ENCODE measurements at places on chromosomes 6 and 20. TPM values are rescaled to one million over a fixed set of nuclear protein-coding genes. Genes with fewer than 3 reads are reported as not detected.
A peak's percentile ranks its signal among the peaks of the same experiment; 100 is the strongest.

- DNase-seq: peak; percentile 89
- no peak overlapping the region for H3K4me3 ChIP-seq
- H3K36me3 ChIP-seq: no peaks in the 10 kb centered on the region
- peaks cover 14% of the 10 kb centered on the region for H3K4me1 ChIP-seq
- no peaks in the 10 kb centered on the region for H3K27me3 ChIP-seq
These were observed 93.4 kb downstream of the SLC22A23 start for GRCh38 chr6:3363296-3364025.

Gene CRISP3
- total RNA-seq: 2.5 TPM

DNA sequence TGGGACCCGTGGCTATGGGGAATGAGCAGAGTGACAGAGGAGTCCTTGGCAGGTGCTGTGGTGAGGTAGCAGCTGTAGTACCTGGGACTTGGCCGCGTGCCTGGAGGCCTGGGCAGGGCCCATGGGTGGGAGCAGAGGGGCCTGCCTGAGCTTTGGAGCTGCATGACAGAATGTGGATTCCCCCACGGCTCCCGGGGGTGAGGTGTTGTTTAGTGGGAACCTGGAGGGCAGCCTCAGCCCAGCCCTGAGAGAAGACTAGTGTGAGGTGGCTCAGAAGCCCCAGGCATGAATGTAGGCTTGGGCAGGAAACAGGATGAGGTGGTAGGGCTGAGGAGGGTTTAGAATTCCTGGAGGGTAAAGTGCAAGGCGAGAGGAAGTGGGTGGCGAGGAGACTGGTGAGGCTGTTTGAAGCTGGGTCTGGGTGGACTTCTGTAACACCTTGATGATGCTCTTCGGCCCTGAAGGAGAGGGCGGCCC lies 86.5 kb upstream of the SCP2D1 start:
- no peak for DNase-seq
- no peaks in the 10 kb centered on the region for H3K27me3 ChIP-seq
- H3K4me1 ChIP-seq: no peaks in the 10 kb centered on the region
- no peak overlapping the region for H3K27ac ChIP-seq

- H3K27ac ChIP-seq: no peak overlapping the region
- H3K36me3 ChIP-seq: no peaks in the 10 kb centered on the region
- no peaks in the 10 kb centered on the region for H3K4me1 ChIP-seq
- no peak for DNase-seq
These were observed 95.6 kb upstream of the FOXC1 start for GRCh38 chr6:1514078-1514477.

DNA sequence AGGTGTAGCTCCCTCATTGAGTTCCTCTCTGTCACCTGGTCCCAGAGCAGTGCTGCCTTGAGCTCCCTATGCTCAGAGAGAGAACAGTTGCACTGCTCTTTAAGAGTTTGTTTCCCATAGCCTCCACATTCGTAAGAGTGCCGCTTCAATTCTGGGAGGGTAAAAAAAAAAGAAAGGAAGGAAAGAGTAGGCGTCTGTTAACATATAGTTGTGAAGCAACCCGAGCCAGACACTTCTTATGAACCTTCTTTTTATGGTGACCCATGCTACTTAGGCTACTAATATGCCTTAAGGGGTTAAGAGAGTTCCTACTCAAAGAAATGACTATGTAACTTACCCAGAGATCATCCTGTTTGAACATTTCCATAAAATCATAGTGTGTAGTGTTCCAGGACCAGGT lies 4.3 kb upstream of the ARG1 start:
- H3K27ac ChIP-seq: no peak overlapping the region
- DNase-seq: no peak
- no peak overlapping the region for H3K4me3 ChIP-seq
- no peaks in the 10 kb centered on the region for H3K36me3 ChIP-seq
- H3K27me3 ChIP-seq: no peaks in the 10 kb centered on the region
- no peaks in the 10 kb centered on the region for H3K4me1 ChIP-seq

- H3K36me3 ChIP-seq: no peaks in the 10 kb centered on the region
- DNase-seq: no peak
- no peak overlapping the region for H3K27ac ChIP-seq
- H3K27me3 ChIP-seq: no peaks in the 10 kb centered on the region
These were observed 292.2 kb upstream of the QKI start for GRCh38 chr6:163122365-163122764.

DNA sequence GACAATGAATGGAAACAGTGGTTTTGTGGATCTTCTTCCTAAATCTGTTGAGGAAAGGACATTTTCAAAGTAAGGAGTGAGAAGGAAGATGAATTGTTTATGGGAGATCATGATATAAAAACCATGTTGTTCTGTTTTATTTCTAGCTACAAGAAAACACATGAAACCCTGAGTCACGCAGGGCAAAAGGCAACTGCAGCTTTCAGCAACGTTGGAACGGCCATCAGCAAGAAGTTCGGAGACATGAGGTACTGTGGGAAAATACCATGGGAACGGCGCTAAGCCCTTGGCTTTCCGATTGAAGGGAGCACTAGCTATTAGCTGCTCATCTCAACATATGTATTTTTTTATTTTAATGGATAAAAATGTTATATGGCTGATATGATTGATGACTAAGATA lies 53.6 kb downstream of the HDDC2 start:
- no peak overlapping the region for H3K4me3 ChIP-seq
- no peaks in the 10 kb centered on the region for H3K27me3 ChIP-seq
- H3K4me1 ChIP-seq: no peaks in the 10 kb centered on the region
- no peak for DNase-seq

- H3K27me3 ChIP-seq: peaks cover 13% of the 10 kb centered on the region
- no peaks in the 10 kb centered on the region for H3K4me1 ChIP-seq
- H3K4me3 ChIP-seq: no peak overlapping the region
These were observed 136.2 kb downstream of the ERMARD start for GRCh38 chr6:169887529-169888140.

DNA sequence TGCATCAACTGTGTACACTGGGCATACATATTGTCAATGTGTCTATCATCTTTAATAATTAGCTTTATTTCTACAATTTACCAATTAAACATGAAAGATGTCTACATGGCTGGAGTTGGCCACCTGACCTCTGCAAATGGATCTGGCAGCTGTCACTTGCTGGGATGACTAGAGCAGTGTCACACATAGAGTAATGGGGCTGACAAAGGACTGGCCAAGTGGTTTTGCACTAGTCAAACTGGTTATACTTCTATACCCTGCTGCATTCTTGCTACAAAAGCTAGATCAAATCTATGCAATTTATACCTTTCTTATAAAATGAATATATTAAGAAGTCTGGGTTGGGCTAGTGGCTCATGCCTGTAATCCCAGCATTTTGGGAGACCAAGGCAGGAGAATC lies 99.3 kb downstream of the SESN1 start:
- no peak for DNase-seq
- peaks cover 98% of the 10 kb centered on the region for H3K36me3 ChIP-seq
- no peak overlapping the region for H3K4me3 ChIP-seq
- no peaks in the 10 kb centered on the region for H3K27me3 ChIP-seq
- no peak overlapping the region for H3K27ac ChIP-seq

DNA sequence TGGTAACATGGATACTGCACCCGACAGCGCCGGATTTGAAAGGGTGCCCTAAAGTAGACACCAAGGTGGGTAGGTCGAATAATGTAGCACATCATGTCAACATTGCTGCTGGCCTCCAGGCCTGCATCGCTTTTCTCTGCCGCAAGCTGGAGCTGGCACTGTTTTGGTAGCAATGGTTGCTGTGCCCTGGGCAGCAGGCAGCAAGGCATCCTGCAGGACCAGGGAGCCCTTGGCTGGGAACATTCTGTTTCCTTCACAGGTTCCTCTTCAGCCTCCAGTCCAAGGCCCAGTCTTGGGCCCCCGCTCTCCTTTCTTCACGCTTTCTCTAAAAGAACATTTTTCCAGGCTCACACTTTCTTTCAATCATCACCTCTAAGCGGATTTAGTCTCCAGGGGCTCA lies 365.8 kb upstream of the JARID2 start:
- no peaks in the 10 kb centered on the region for H3K27me3 ChIP-seq
- no peak for DNase-seq
- no peak overlapping the region for H3K27ac ChIP-seq
- H3K4me1 ChIP-seq: peaks cover 27% of the 10 kb centered on the region
- no peak overlapping the region for H3K4me3 ChIP-seq

Gene RHAG
- not detected for total RNA-seq

GRCh38 chr6:79335133-79335674 lies 100.7 kb upstream of the HMGN3 start:
- H3K4me3 ChIP-seq: no peak overlapping the region
- no peaks in the 10 kb centered on the region for H3K36me3 ChIP-seq
- H3K27ac ChIP-seq: no peak overlapping the region
- no peak for DNase-seq
- peaks cover 4% of the 10 kb centered on the region for H3K4me1 ChIP-seq

- no peak overlapping the region for H3K27ac ChIP-seq
- H3K36me3 ChIP-seq: no peaks in the 10 kb centered on the region
- H3K4me1 ChIP-seq: no peaks in the 10 kb centered on the region
These were observed 509.9 kb downstream of the TENT5A start for GRCh38 chr6:81242624-81243023.

GRCh38 chr6:40299681-40300080 lies 287.5 kb downstream of the LRFN2 start:
- no peaks in the 10 kb centered on the region for H3K36me3 ChIP-seq
- no peak for DNase-seq
- no peaks in the 10 kb centered on the region for H3K4me1 ChIP-seq
- H3K27ac ChIP-seq: no peak overlapping the region
- no peaks in the 10 kb centered on the region for H3K27me3 ChIP-seq

DNA sequence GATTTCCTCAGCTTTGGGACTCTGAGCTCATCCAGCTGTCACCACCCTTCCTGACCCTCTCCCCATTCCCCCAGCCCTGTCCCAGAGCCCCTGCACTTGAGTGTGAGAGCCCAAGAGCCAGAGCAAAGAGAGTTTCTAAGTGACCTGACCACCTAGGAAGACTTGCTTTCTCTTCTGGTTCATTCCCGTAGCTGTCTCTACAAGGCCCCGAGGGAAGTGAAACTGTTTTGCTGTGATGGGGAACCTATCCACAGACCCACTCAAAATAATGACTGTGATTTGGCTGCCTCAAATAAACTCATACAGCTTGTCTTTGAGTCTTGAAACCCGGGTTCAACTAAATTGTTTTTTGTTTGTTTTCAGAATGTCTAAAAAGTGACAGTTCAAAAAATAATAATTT lies 74.6 kb upstream of the XRN2 start:
- H3K4me1 ChIP-seq: no peaks in the 10 kb centered on the region
- no peak overlapping the region for H3K4me3 ChIP-seq
- no peak for DNase-seq
- no peaks in the 10 kb centered on the region for H3K27me3 ChIP-seq
- peaks cover 40% of the 10 kb centered on the region for H3K36me3 ChIP-seq

Gene SMPD2
- total RNA-seq: 13.7 TPM

- no peaks in the 10 kb centered on the region for H3K36me3 ChIP-seq
- no peak for DNase-seq
- H3K4me3 ChIP-seq: no peak overlapping the region
- no peak overlapping the region for H3K27ac ChIP-seq
These were observed 3.1 kb downstream of the ATRN start for GRCh38 chr20:3473944-3474343.

DNA sequence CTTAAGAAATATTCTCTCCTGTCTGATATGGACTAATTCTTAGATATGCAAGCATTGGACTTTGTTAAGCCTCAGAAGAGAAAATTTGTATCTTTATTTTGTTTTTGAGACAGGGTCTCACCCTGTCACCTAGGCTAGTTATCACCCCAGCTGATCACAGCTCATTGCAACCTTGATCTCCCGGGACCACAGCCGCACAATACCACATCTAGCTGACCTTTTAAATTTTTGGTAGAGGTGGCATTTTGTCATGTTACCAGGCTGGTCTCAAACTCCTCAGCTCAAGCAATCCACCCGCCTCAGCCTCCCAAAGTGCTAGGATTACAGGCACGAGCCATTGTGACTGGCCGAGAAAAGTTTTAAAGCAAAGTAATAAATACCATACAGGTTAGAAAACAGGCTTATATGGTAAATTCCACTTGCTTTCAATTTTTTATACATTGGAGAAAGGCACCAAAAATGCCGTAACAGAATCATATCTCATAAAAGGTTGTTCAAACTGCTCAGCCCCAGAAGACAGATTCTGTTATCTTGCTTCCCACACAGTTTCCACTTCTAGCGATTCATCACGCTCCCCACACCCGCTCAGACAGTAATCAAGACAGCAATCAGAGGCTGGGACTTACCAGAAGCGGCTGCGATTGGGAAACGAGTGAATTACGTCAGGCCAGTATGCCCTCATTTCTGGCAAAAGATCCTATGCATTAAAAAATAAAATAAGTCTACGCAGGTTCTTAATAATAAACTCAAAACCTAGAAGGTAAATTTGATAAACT lies 13.8 kb downstream of the RNASET2 start:
- H3K4me3 ChIP-seq: no peak overlapping the region
- no peaks in the 10 kb centered on the region for H3K27me3 ChIP-seq
- no peaks in the 10 kb centered on the region for H3K4me1 ChIP-seq
- peaks cover 63% of the 10 kb centered on the region for H3K36me3 ChIP-seq

- no peaks in the 10 kb centered on the region for H3K4me1 ChIP-seq
- H3K36me3 ChIP-seq: no peaks in the 10 kb centered on the region
- H3K27ac ChIP-seq: no peak overlapping the region
- peaks cover 18% of the 10 kb centered on the region for H3K27me3 ChIP-seq
- H3K4me3 ChIP-seq: no peak overlapping the region
These were observed 43.6 kb upstream of the SLC32A1 start for GRCh38 chr20:38680500-38681306.

DNA sequence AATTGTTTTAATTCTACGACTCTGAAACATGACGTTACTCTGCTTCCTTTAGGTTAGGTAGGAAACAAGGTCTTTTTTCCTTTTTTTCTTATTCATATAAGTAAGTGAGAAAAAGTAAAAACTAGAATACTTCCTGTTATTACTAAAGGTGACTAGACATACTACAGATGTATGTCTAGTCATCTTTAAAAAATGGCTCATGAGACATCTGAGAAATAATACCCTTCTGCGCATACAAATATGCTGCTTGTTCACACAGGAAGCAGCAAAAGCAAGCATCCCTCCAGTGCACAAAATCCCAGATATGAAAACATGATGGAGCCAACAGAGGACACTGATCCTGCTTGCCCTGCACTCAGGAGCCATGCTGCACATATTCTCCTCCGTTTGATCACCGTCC lies 699.1 kb downstream of the EPM2A start:
- no peaks in the 10 kb centered on the region for H3K36me3 ChIP-seq
- no peak overlapping the region for H3K4me3 ChIP-seq
- DNase-seq: no peak
- no peak overlapping the region for H3K27ac ChIP-seq

DNA sequence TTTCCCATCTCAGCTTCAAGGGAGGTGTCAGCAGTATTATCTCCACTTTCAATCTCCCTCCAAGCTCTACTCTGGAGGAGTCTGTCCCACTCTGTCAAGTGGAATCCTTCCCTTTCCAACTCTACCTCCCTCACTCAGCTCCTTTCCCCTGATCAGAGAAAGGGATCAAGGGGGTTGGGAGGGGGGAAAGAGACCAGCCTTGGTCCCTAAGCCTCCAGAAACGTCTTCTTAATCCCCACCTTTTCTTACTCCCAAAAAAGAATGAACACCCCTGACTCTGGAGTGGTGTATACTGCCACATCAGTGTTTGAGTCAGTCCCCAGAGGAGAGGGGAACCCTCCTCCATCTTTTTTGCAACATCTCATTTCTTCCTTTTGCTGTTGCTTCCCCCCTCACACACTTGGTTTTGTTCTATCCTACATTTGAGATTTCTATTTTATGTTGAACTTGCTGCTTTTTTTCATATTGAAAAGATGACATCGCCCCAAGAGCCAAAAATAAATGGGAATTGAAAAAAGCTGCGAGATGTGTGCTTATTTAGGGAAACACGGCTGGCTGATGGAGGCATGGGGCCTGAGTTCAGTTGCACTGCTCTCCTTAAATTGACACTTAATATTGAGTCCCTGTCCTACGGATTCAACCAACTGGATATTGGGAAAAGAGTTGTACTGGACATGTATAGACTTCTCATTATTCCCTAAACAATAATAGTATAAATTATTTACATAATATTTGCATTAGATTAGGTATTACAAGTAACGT lies 4.9 kb downstream of the TUBB start:
- H3K27ac ChIP-seq: no peak overlapping the region
- H3K27me3 ChIP-seq: no peaks in the 10 kb centered on the region
- DNase-seq: no peak
- no peak overlapping the region for H3K4me3 ChIP-seq
- H3K36me3 ChIP-seq: peaks cover 83% of the 10 kb centered on the region

Data from lower lobe of right lung (tissue), 2 donors.